ENCODE measurements at places on chromosomes 1 and 21. TPM values are rescaled to one million over a fixed set of nuclear protein-coding genes. Genes with fewer than 3 reads are reported as not detected.

DNA sequence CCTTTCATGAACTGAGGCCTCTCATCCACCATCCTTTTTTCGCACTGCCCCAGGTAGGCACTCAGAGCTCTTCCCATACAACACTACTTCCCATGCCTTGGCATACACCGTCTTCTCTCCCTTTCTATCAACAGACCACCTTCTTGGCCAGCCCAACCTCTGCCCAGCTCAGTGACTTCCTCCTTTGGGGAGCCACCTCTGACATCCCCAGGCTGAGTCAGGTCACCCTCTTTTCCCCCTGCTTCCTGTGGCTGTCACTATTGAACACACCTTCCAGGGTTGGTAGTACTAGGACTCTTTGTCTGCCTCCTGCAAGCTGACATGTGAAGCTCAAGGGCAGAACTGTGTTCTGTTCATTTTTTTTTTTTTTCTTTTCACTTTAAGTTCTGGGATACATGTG is 283.2 kb downstream of the SETD4 start:
- DNase-seq = no peak

Gene RYR2
- total RNA-seq = not detected

Gene ARMH1
- total RNA-seq = 99.8 TPM

- no peak for DNase-seq
These were observed 31.5 kb downstream of the PHC2 start for GRCh38 chr1:33399375-33399774.

Gene DMBX1
- total RNA-seq = not detected

Gene NEK2
- total RNA-seq = 18.9 TPM

DNA sequence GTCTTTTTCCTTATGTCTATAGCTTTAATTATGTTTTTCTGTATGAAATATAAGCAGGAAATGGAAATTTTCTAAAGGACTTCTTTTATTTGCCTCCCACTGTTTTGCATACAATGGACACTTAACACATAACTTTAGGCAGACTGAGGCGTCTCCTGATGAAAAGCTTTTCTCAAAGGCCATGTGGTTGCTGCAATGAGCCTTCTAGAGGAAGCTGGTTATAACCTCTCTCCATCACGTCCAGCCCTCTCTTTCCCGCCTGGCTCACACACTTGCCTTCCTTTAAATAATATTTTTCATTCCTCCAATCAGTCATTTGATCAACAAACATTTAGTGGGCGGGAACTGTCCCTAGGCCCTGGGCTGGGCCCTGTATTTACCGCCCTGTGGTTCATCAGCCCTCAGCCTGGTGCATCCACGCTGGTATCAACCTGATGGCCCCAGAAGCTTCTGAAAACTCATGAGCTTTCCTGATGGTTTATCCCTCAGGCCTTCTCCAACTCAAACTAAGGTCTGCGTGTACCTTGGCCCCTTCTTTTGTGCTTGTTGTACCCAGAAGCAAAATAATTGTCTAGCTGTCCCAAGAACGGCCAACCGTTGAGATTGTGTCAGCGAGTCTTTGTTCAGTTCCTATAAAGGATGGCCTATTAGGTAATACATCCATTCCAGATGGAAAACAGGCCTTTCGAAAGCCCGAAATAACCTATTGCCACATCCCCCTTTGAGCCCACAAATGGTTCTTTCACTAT is 75.3 kb upstream of the LYST start:
- no peak for DNase-seq

- DNase-seq = no peak
These were observed 32.4 kb downstream of the RASAL2 start for GRCh38 chr1:178126261-178126660.

DNA sequence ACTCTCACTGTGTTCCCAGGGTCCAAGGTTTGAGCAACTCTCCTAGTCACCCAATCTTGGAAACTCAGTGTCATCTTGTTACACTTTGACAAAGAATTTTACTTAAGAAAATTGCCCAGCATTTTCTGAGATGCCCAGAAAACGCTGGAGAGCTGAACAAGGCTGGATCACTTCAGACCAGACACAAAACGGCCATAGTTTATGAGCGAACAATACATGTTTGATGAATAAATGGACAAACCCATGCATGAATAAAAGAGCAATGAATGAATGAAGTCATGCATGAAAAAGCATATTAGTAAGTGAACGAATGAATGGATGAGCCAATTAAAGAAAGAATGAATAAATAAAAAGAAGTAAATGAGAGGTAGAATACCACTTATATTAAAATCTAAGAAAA is 103.8 kb downstream of the MATN1 start:
- DNase-seq = no peak

Gene LCE1F
- not detected for total RNA-seq

Gene LGR6
- total RNA-seq = not detected

DNA sequence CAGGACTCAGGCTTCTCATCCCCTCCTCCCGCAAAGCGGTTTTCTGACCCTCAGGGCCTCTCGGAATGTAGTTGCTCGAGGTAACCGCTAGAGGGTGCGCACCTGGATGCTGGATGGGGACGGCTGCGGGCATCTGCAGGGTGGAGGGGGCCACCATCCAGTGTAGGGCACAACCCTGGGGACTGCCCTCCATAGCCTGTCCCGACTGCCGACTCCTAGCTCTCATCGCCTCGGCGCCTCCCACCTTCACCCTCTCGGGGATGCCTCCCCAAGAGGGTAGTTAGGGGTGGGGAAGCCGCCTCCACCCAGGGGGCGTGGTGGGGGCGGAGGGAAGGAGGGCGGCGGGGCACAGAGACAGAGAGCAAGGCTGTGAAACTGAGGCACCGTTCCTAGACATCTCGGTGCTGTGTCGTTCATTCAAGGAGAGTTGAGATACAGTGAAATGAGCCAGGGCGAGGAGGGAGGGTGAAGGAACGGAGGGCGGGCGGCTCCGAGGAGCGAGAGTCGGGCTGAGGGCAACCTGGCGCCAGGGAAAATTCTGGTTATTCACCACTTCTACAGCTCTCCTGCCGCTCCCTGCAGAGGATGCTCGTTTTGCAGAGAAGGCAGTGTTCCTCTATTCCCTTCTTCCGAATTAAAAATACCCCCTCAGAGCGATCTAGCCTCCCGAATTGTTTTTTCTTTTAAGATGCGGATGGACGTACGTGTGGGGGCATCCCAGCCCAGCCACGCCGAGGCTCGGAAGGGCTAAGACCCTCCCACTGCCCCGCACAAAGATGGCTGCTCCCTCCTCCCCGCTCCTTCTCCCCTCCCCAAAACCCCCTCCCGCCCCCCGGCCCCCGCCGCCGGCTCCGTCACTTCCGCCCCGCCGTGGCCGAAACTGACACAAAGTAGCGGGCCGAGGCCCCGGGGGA is at the start of gene ATP8B2:
Gene ATP8B2, plus strand, starts transcription at position 857 of the 914 bp plus-strand sequence. CDS start 2,617 bp downstream, outside the sequence.
- DNase-seq = peak; percentile 74

Gene NBPF4
- not detected for total RNA-seq

- DNase-seq = no peak
These were observed 254.0 kb downstream of the TOMM20 start for GRCh38 chr1:234874291-234875288.

DNA sequence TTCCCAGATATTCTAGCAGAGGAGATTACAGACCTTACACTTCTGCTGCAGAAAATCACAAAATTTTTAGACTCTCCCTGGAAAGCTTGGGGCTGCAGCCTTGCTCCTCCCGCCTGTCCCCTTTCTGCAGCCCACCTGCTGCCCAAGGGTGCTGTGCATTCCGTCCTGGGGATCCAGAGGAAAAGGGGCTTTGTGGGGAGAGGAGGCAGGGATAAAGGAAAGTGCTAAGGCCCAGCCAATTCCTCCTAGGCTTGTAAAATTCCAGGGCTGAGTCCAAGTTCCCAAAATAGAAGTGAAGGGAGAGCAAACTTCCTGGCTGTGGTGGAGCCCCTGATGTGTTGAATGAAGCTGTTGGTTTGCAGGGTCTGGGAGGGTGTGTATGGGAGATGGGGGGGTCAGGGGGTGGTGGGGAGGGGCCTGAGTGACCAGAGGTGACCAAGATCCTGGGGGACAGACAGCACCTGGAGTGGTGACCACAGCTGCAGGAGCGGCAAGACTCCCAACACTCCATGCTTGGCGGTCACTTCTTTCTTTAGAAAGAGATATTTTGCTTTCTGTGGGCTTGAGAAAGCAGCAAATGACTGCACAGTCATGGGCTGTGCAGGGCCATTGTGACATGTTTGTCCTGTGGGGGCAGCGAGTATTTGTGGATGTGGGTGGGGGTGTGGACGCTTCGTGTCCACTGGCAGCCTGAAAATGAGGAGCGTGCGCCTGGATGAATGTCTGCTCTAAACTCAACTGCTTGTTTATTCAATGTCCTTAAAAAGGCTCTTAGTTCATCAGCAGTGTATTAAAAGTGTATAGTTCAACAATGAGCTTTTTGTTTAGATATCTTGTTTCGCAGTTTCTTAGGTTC is 68.4 kb downstream of the TLR5 start:
- no peak for DNase-seq

Gene ERICH3
- not detected for total RNA-seq

DNA sequence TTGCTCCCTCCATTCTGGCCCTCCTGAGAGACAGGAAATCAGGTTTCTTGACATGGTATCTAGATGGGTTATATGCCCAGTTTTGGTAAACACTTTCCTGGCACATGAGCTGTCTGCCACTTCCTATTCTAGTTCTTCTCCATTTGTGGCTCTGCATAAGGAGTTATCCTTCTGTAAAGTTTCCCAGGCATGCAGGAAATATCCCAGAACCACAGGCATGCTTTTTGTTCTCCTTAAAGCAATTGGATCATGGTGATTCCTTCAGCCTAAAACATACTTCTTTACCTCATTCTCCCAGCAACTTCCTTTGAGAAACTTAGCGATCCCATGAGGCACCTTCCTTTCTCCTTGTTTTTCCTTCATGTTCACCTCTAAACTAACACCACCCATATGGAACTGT is 199.8 kb downstream of the CRB1 start:
- no peak for DNase-seq

DNA sequence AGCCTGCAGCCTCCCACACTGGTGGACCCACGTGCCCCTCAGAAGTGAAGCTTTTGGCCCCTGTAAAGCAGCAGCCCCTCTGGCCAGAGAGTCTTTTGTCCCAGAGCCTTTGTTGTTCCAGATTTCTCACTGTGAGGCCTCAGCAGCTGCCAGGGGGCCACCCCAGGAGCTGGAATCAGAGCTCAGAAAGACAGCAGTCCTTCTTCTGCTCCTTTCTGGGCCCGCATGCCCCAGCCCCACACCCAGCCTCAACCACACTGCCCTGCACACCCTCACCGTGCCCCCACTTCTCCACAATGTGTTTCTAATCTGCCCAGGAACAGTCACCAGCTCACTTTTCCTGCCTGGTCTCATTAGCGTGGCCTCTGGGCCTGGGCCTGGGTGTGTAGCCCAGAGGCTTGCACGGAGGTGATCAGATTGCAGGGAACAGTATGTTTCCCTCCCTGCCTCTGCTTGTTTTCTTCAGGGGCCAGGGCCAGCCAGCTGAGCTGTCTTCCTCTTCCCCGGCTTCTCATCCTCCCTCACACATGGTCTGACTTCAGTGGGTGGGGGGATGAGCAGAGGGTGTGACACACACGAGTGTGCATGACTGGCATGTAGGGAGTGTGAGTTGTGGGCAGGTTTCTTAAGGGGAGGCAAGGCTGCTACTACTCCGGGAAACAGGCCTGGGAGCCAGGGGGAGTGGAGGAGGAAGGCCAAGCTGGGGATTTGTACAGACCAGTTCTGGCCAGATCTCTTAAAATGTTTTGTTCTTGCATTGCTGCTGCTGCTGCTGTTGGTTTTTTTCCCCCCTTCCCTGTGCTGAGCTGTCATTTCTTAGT is 82.5 kb upstream of the ZNF648 start:
- DNase-seq = no peak

Gene GSTM1
- total RNA-seq = 77.4 TPM

Measured in activated T-helper 1 cell treated with anti-CD3 and anti-CD28 coated beads, Interleukin-12 subunit alpha, Interleukin-12 subunit beta, Interleukin-2, Interleukin-4 antibody, amounts not matched to agents 30 ng/mL and 10 ng/mL and 1 ng/mL, durations not matched to agents 14 hours and 24 hours and 36 hours (primary cell).